ENCODE measurements at places on chromosomes 5 and 9.
A peak's percentile ranks its signal among the peaks of the same experiment; 100 is the strongest.

- no peak for DNase-seq
Observed at GRCh38 chr5:949815-950560, 57.3 kb downstream of the TRIP13 start.

GRCh38 chr9:125460346-125460745, 198.7 kb downstream of the GAPVD1 start:
- peak; percentile 72 for DNase-seq

DNA sequence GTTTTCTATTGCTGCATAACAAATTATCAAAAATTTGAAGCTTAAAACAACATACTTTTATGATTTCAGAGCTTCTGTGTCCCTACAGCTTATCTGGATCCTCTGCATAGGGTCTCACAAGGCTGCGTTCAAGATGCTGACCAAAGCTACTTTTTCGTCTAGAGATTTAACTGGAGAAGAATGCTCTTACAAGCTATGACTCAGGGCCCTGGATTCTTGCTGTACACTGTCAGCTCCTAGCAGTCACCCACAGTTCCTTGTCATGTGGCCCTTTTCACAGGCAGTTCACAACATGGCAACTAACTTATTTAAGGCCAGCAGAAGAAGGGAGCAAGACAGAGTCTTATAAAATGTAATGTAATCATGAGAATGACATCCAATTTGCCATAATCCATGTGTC, 70.8 kb upstream of the FAM174A start:
- DNase-seq = peak; percentile 22

GRCh38 chr9:89844075-89844474, 239.3 kb downstream of the GADD45G start:
- no peak for DNase-seq

DNA sequence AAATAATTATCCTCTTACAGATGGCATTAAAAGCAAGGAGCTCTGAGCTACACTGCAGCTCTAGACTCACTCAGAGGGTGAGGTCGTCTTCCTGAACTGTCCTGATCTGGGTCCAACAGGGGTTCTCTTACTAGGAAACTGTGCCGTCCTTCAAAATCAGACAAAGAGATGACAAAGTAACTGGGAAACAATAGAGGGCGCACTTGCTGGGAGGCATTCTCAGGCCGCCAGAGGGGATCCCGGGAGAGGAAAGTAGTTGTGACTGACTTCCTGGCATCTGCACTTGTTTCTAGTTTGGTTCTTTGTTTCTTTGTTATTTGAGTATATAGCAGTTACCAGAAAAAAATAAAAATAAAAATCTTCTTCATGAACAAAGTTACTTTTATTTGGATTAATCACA, 142.9 kb upstream of the MSX2 start:
- DNase-seq = no peak

GRCh38 chr5:150137168-150137957, 18.3 kb downstream of the PDGFRB start:
- DNase-seq = peak; percentile 77

DNA sequence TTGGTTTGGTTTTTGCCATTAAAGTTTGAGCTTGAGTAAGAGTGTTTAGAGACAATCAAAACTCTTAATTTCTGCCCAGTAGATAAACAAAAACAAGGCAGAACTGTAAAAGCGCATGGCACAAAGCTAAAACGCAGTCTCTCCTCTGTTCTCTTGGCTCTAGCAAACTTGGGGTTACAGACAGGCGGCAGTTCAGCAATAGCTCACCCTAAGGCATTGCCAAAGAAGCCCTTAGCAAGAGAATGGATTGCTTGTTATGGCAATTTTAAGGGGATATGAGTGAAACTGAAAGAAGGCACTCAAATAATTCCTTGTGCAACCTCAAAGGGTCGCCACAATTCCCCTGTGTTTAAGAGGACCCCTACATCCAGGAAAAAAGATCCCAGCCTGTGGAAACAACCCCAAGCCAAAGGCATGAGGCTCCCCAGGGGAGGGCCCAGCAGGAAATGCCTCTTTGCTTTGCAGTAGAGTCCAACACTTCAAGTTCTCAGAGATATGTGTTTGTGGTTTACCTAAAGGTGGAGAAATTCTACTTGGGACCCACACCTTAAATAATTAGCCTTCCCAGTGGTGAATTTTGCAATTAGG, 317.0 kb upstream of the MPDZ start:
- DNase-seq = no peak

DNA sequence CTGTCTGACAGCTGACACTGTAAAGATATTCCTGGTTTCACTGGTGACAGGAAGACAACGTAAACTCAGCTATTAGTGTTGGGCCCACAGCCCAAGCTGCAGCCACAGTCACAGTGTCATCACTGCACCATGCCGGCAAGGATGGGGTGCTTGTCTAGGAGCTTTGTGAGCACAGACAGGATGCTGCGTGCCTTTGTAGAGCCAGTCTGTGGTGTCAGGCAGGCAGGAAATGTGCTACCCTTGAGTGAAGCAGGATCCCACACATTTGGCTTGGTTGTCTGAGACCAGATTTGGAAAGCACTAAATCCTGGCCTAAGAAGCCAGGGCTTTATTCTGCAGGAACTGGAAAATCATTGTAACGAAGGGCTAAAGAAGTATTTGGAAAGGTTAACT, 121.6 kb upstream of the ADAMTS16 start:
- DNase-seq = no peak

GRCh38 chr9:86098824-86099700, at the start of gene GOLM1:
GOLM1 (minus strand) TSS chr9:86099558; CDS start chr9:86079320, 20,238 bp downstream.
- peak; percentile 49 for DNase-seq

DNA sequence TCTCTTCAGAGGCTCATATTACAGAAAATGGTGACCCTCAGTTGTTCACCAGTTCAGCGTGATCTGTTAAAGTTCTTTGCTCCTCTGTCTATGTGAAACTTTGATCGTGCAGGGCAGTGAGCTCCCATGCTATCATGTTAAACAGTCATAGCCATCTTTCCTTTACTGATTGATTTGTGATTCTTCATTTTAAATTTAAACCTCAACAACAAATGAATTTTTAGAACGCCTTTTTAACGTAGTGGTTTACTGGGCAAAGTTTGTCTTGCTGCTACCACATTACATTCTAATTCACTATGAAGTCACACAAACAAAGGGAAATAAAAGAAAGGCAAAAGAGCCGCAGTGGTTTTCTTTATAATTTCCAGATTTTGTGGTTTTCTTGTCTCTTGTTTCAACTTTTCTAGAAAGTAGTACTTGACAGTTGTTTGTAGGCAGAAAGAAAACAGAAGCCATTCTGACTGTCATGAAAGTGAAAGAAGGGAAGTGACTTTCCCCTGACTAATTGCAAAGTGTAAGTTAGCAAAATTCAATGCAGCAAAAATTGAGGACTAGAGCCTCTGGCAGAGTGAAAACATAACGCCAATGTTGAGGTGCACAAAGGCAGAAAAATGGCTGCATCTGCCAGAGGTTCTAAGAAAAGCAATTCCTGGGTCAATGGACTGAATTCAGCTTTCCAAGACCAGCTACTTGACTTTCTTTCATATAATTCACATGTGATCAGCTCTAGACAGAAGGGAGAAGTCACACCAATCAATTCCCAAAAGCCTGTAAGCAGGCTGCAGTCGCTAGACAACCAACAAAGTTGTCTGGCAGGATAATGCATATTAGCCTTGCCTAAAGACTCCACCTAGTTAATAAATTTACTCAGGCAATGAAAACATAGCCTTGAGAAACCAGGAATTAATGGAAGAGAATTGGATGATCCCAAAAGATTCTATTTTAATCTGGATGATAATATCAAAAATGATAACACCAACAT, 7.1 kb upstream of the IFNA6 start:
- DNase-seq = no peak

GRCh38 chr9:137669261-137669672, 50.5 kb downstream of the EHMT1 start:
- no peak for DNase-seq

DNA sequence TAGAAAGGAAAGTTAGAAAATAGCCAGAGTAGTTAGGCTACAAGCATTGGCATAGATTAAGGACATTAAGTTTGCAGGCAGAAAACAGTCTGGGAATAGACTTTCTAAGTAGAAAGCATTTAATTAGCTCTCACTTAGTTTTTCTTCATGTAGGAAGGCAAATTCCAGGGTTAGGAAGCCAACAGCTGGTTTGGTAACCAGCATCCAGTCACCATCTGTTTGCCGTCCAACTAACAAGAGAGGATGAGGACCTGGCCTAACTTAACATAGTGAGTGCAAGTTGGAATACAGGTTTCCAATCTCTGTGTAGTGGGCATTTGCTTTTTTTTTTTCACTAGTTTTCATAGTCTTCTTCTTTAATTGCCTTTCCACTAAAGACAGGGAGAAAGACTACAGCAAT, 121.7 kb upstream of the NR3C1 start:
- no peak for DNase-seq

DNA sequence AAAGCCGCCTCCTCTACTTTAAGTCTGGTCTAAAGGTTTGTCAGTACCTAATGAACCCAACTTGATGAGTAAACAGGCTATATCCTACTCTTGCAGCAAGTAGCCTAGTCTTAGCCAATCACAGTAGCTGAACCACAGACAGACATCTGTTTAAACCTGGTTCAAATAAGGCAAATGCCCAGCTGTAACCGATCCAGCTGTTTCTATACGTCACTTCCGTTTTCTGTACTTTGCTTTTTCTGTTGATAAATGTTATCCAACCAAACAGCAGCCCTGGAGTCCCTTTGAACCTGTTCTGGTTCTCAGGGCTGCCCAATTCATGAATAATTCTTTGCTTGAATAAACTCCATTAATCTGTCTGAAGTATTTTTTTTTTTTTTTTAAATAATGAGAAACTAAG, 76.9 kb upstream of the EQTN start:
- no peak for DNase-seq

GRCh38 chr9:93124793-93125192, 9.3 kb downstream of the NINJ1 start:
- no peak for DNase-seq

GRCh38 chr5:38547257-38547656, 9.2 kb downstream of the LIFR start:
- peak; percentile 75 for DNase-seq

DNA sequence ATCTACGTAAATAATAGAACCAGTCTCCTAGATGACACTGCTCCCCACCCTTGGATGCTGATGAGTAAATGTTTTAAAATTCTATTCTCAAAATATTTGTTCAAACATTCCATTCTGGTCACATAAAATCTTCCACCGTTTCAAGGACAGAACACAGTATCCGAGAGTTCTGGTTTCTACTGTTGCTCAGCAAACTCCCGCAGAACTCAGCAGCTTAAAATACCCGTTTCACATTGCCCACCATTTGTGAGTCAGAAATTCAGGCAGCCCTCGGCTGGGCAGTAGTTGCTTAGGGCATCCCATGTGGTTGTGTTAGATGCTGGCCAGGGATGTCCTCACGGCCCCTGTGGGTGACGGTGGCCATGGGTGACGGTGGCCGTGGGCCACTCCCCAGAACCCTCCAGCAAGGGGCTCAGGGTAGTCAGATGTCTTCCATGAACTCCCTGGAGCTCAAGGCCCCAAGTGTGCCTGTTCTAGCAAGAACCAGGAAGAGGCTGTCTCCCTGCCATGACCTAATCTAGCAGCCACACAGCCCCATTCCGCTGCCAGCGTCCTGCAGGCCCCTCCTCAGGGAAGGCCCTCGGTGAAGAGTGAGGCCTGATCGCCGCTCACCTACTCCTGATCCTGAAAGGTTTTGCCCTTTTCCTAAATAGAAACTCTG, 17.4 kb downstream of the MGAT1 start:
- DNase-seq = peak; percentile 79

- no peak for DNase-seq
Observed at GRCh38 chr9:135944444-135945252, 16.5 kb downstream of the UBAC1 start.

- DNase-seq = no peak
Observed at GRCh38 chr9:86201474-86202337, 57.8 kb downstream of the C9orf153 start.

DNA sequence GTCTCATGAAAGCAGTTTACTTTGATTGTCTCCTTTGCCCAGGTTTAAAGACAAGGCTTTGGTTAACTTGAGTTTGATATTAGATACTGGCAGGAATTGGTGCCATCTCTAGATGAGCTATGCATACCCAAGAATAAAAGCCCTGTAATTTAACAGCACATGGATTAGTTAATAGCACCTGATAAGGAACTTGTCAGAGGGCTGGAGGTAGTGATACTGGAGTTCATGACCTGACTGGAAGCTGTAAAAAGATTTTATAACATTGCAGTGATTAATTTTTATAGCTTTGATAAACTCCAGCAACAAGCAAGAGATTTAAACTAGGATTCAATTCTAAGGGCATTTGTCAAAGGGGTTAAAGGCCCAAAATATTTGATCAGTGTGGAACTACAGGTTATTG, 34.9 kb upstream of the SYK start:
- no peak for DNase-seq

DNA sequence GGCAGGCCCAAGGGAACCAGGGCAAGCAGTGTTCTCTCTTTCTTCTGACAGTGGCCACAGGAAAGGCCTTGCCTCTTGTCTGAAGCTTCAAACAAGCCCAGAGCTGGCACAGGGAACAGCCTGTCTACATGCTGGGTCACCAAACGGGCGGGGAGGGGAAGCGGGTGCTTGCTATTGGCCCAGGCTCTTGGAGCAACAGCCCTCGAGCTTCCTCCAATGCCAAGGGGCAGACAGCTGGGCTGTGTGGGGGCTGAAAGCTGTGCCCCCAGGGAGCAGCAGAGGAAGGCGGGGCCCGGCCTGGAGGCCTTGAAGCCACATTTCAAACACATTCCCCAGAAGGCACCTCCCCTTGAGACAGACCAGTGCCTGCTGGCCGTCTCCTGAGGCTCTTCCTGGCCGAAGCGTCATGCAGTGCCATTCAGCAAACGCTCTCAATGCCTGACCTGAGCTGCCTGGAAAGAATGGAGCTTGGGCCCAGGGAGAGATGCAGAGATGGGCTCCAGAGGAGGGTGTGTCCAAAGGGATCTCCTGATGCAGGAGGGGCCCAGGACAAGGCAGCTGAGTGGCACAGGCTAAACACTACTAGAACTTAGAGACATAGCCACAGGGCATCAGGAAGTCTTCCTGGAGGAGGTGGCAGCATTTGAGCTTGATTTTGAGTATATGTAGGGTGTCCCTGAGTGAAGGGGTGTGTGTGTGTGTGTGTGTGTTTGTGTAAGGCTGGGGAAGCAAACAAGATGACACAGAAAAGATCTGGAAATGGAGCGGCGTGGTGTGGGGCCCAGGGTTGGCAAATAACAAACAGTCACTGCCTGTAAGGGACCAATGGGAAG, 2.5 kb downstream of the FIBCD1 start:
- DNase-seq = peak; percentile 53

All from amniotic epithelial cell (primary cell).